ENCODE measurements at places on chromosomes 6 and 20. TPM values are rescaled to one million over a fixed set of nuclear protein-coding genes. Genes with fewer than 3 reads are reported as not detected.

The COX4I2 gene
- total RNA-seq: not detected

The HEBP2 gene
- total RNA-seq: 5.6 TPM

The KIAA0408 gene
- total RNA-seq: 0.90 TPM

The PRR18 gene
- not detected for total RNA-seq

The CFAP206 gene
- 0.28 TPM for total RNA-seq

The NOTCH4 gene
- 2.2 TPM for total RNA-seq

The TREM2 gene
- total RNA-seq: not detected

The RIPPLY2 gene
- not detected for total RNA-seq

The RAET1L gene
- total RNA-seq: not detected

The PPT2 gene
- total RNA-seq: 3.2 TPM
